ENCODE measurements at places on chromosomes 6 and 20.

DNA sequence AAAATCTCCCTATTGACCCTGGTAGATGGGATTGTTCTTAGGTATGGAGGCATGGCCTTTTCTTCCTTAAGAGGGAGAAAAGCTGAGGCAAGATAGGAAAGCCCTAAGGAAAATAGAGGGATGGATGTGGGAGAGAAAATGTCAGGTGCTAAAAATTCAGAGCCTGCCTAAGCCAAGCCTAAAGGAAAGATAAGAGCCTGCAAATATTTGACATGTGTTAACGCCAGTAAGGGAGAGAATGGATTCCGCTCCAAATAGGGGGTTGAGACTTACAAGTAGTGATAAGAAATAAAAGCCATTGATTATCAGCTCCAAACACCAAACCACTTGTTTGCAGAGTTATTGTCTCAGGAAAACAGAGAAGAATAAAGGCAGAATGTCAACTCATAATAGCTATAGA is 533.6 kb downstream of the PTPRT start:
- no peak for DNase-seq

GRCh38 chr6:147381712-147382111 is 126.8 kb upstream of the SAMD5 start:
- no peak for DNase-seq

- no peak for DNase-seq
These were observed 73.5 kb downstream of the SOX4 start for GRCh38 chr6:21666853-21667681.

GRCh38 chr20:48025051-48025515 is 239.8 kb upstream of the SULF2 start:
- DNase-seq = no peak

- DNase-seq = no peak
These were observed 9.1 kb upstream of the MAP1LC3A start for GRCh38 chr20:34549291-34549928.

All from activated effector memory CD4-positive, alpha-beta T cell treated with Interleukin-2 at 50 U/mL for 16 hours (primary cell).